CD4-positive, alpha-beta memory T cell (primary cell): ENCODE measurements at places on chromosomes 7 and 10.
A peak's percentile ranks its signal among the peaks of the same experiment; 100 is the strongest.

DNA sequence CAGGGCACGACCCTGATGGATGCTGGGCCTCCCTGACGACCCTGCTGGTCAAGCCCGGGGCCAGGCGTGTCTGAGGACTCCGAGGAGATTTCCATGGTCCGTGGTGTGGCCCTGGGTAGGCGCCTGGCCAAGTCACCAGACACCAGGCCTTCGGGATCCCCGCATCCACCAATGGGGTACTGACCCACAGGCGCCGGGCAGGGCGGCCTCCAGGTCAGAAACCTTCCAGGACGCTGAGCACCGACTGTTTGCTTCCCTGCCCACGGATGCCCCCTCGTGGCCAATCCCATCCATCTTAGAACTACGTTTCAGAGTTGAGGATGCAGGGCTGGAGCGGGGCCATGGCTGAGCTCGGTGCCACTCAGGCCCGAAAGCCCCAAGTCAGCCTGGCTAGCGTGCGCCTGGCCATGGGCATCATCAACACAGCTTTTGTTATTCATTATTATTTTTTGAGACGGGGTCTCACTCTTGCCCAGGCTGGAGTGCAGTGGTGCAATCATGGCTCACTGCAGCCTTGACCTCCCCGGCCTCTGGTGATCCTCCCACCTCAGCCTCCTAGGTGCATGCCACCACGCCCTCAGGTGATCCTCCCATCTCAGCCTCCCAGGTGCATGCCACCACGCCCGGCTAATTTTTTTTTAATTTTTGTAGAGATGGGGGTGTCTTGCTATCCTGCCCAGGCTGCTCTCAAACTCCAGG, 7.1 kb upstream of the AMZ1 start:
- DNase-seq = peak; percentile 33

GRCh38 chr10:83983578-83984255, 155.6 kb upstream of the GHITM start:
- no peak for DNase-seq

DNA sequence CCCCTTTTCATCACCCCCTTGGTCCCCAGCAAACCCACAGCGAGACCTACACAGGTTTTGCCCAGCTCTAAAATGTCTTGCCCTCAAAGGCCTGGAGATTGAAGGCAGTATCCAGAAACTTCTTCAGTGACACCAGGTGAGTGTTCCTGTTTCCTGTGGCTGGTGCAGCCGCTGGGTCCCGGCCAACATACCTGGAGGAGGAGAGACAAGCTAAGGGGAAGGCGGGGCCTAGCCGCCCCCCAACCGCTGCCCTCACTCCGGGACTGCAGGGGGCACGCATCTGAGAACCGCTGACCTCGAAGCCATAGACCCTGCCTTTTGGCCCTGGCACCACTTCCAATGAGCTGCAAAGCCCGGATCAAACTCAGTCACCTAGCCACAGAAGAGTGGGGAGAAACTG, 27.0 kb downstream of the OGDHL start:
- DNase-seq = no peak

- DNase-seq = no peak
These were observed 12.3 kb downstream of the GOLGA7B start for GRCh38 chr10:97861924-97862323.

DNA sequence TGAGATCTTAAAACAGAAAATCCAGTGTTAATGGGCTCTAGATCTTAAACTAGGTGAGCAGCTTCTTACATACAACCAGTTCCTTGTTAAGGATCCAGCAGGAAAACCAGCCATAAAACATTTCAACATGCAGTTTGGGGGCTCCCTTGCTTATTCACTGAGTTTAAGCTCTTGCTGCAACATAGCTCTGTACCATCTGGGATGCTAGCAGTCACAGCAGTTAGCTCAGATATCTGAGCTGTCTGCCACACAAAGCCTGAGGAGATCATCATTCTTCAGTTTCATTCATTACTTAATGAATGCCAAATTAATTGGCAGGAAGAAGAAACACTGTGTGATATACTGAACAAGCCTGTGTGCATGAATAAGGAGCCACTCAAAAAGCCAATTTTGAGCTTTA, 62.8 kb downstream of the PODXL start:
- DNase-seq = no peak

GRCh38 chr10:61397175-61397986, 55.8 kb downstream of the TMEM26 start:
- peak; percentile 1 for DNase-seq

DNA sequence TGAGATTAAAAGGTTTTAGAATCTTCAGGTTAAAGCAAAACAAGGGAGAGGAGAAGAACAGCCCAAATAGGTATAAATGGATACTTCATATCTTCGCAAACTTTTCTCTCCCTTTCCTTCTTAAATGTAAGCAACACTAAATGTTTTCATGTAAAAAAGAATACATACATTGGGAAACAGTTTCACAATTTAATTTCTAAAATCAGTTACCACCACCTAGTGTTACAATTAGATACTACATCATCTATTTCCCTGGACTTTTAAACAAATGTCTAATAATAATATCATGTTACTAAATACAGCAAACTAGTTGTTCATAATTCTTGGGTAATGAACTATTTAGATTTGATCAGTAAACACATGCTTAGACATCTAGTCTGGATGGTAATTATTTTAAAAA, 35.8 kb downstream of the MINDY3 start:
- DNase-seq = no peak

GRCh38 chr7:91668217-91668616, 212.3 kb downstream of the MTERF1 start:
- no peak for DNase-seq

DNA sequence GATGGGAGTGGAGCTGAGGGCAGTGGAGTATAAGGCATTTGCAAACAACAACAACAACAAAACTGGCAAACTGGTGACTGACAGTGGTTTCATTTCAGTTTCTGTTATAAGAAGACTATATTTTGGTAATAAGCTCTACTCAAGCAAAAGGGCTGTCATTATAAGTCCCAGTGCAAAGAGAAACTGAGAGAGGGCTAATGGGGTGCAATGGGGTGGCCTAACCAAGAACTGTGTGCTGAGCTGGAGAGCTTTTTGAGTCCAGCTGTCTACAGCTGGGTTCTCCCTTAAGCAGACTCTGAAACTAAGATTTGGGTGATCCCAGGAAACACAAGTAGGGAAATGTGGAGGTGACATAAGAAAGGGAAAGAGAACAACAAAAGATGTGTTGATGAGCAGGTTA, 439.3 kb downstream of the ADRA2A start:
- DNase-seq = no peak

DNA sequence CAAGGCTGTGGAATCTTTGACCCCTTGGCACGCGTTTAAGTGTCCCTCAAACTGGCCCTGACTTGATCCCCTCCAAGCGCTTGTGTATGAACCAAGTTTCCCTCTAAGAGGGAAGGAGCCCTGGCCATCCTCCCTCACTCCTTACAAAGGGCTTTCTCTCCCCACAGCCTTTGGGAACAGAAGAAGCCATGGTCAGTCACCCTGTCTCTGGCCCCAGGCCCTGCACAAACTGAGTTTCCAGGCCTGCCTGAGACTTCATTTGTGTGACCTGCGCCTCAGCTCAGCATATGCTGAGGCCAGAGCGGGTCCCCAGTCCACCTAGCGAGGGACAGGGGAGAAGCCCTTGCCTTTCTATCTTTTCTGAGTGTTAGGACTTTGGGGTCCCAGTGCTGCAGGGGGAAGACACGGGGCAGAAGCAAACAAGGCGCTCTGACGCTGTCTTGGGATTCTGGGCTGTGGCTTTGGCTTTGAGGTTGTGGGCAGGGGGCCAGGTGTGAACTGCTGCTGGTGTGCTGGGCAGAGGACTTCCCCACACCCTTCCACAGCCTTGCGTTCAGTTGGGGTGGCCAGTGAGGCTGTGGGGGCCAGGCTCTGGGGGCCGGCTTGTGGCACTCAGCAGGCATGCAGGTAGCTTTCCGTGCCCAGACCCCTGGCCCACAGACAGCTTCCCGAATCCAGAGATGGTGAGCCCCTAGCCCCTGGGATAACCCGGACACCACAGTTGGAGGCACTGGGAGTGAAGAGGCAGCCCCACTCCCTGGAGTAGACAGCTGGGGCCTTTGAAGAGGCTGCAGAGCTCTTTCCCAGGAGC, 1.5 kb downstream of the RET start:
- DNase-seq = no peak

GRCh38 chr7:151856516-151856915, 20.4 kb downstream of the PRKAG2 start:
- DNase-seq = no peak

- DNase-seq = no peak
These were observed 17.4 kb downstream of the IRF5 start for GRCh38 chr7:128954830-128955802.

- peak; percentile 100 for DNase-seq
These were observed 529 bp upstream of the MEPCE start for GRCh38 chr7:100428967-100429636.

- DNase-seq = no peak
These were observed 77.0 kb downstream of the ZNF277 start for GRCh38 chr7:112283382-112283910.

DNA sequence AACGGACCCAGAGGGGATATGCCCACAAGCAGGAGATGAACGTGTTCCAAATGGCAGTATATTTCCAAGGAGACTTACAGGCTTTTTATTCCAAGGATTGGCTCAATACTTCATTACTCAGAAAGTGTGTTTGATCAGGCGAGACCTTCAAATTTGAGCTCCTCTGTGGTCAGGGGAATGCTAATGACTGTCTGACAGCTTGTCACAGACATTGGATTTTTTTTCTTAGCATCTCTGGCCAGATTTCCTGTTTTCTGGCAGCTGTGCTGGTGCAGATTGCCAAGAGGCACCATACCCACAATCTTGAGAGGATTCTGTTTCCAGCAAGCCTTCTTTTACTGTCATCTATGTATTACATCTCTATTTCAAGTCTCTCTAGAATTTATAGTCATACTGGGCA, 93.8 kb downstream of the C1GALT1 start:
- DNase-seq = no peak
